ENCODE measurements at places on chromosomes 2 and 18. TPM values are rescaled to one million over a fixed set of nuclear protein-coding genes. Genes with fewer than 3 reads are reported as not detected.

- no peak overlapping the region for H3K27ac ChIP-seq
- H3K27me3 ChIP-seq: no peaks in the 10 kb centered on the region
- peaks cover 9% of the 10 kb centered on the region for H3K4me1 ChIP-seq
- no peaks in the 10 kb centered on the region for H3K36me3 ChIP-seq
Measured at GRCh38 chr2:11254100-11254536, 90.3 kb downstream of the ROCK2 start.

- no peaks in the 10 kb centered on the region for H3K27me3 ChIP-seq
- peaks cover 8% of the 10 kb centered on the region for H3K4me1 ChIP-seq
- no peak overlapping the region for H3K4me3 ChIP-seq
- DNase-seq: no peak
- no peak overlapping the region for H3K27ac ChIP-seq
Measured at GRCh38 chr2:160325418-160325817, 125.3 kb upstream of the ITGB6 start.

GRCh38 chr18:74289137-74289536, 2.6 kb downstream of the CYB5A start:
- no peak overlapping the region for H3K4me3 ChIP-seq
- peak overlapping the region; percentile 93 for H3K27ac ChIP-seq
- peaks cover 68% of the 10 kb centered on the region for H3K4me1 ChIP-seq
- H3K36me3 ChIP-seq: no peaks in the 10 kb centered on the region

GRCh38 chr2:181847702-181848101, 43.8 kb upstream of the ITPRID2 start:
- H3K4me3 ChIP-seq: no peak overlapping the region
- peaks cover 79% of the 10 kb centered on the region for H3K4me1 ChIP-seq
- no peaks in the 10 kb centered on the region for H3K36me3 ChIP-seq
- no peak for DNase-seq

DNA sequence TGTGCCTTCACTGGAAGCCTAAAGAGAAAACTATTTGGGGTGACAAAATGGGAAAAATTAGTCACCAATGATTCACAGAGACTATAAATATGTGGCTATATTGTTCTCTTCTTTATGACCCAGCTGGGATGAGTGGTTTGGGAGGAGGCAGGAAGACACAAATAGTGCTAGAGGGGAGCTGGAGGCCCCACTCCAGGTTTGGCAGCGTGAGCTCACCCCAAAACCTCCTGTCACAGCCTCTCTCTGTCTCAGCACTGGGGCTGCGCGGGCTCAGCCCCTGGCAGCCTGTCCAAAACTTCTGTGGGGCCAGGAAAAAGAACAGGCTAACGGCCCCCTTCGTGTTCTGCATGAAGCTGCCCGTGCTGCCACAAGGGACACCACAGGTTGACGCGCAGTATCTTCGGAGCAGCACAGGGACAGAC, 73.2 kb upstream of the LCLAT1 start:
- H3K27me3 ChIP-seq: no peaks in the 10 kb centered on the region
- H3K4me3 ChIP-seq: no peak overlapping the region
- no peak overlapping the region for H3K27ac ChIP-seq

DNA sequence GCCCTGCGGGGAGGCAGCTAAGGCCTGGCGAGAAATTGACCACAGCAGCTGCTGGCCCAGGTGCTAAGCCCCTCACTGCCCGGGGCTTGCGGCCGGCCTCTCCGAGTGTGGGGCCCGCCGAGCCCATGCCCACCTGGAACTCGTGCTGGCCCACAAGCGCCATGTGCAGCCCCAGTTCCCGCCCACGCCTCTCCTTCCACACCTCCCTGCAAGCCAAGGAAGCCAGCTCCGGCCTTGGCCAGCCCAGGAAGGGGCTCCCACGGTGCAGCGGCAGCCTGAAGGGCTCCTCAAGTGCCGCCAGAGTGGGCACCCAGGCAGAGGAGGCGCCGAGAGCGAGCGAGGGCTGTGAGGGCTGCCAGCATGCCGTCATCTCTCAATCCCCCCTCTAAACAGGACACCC, 304.6 kb upstream of the FAM98A start:
- H3K4me3 ChIP-seq: no peak overlapping the region
- no peaks in the 10 kb centered on the region for H3K36me3 ChIP-seq
- H3K27me3 ChIP-seq: no peaks in the 10 kb centered on the region
- DNase-seq: no peak
- H3K4me1 ChIP-seq: no peaks in the 10 kb centered on the region

DNA sequence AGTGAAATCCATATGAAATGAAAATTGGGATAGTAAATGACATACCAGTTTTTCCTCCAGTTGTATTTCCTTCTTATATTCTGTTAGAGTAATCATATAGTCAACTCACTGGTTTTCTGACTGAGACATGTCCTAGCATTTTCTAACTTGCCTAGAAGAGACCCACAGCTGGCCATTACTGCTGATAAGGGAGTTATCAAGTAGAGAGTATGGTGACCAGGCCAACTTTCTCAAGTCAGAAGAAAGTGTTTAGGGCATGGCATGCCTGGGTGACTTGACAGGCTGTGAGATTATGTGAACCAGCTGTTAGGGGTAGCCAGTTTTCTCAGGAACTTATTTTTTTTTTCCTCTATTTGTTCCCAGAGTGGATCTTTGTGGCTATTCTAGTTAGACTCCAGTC, 81.2 kb downstream of the GPD2 start:
- no peaks in the 10 kb centered on the region for H3K36me3 ChIP-seq
- peak overlapping the region; percentile 3 for H3K27ac ChIP-seq
- H3K27me3 ChIP-seq: no peaks in the 10 kb centered on the region
- peaks cover 14% of the 10 kb centered on the region for H3K4me1 ChIP-seq
- DNase-seq: peak; percentile 73

- no peaks in the 10 kb centered on the region for H3K36me3 ChIP-seq
- no peaks in the 10 kb centered on the region for H3K4me1 ChIP-seq
- H3K4me3 ChIP-seq: no peak overlapping the region
- no peak overlapping the region for H3K27ac ChIP-seq
Measured at GRCh38 chr2:118246726-118247125, 158.5 kb downstream of the INSIG2 start.

- DNase-seq: no peak
- H3K4me3 ChIP-seq: no peak overlapping the region
- H3K36me3 ChIP-seq: no peaks in the 10 kb centered on the region
- no peaks in the 10 kb centered on the region for H3K27me3 ChIP-seq
Measured at GRCh38 chr2:190717306-190717705, 68.4 kb downstream of the NAB1 start.

DNA sequence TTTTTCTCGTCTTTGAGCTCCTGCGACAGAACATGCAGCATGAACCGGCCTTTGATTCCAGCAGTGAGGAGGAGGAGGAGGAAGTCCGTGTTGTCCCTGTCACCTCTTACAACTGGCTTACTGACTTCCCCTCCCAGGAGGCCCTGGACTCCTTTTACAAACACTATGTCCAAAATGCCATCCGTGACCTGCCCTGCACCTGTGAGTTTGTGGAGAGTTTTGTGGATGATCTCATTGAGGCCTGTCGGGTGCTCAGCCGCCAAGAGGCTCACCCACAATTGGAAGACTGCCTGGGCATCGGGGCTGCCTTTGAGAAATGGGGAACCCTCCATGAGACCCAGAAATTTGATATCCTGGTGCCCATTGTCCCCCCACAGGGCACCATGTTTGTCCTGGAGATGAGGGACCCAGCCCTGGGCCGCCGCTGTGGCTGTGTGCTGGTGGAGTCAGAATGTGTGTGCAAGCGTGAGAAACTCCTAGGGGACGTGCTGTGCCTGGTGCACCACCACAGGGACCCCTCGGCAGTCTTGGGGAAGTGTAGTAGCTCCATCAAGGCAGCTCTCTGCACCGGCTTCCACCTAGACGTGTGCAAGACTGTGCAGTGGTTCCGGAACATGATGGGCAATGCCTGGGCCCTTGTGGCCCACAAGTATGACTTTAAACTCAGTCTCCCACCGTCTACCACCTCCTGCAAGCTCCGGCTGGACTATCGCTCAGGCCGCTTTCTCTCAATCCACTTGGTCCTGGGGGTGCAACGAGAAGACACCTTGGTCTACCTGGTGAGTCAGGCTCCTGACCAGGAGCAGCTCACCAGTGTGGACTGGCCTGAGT, 2.1 kb downstream of the ITPRIPL1 start:
- H3K27ac ChIP-seq: no peak overlapping the region
- peaks cover under 1% of the 10 kb centered on the region for H3K27me3 ChIP-seq
- H3K4me3 ChIP-seq: no peak overlapping the region
- H3K4me1 ChIP-seq: peaks cover 9% of the 10 kb centered on the region
- DNase-seq: no peak

DNA sequence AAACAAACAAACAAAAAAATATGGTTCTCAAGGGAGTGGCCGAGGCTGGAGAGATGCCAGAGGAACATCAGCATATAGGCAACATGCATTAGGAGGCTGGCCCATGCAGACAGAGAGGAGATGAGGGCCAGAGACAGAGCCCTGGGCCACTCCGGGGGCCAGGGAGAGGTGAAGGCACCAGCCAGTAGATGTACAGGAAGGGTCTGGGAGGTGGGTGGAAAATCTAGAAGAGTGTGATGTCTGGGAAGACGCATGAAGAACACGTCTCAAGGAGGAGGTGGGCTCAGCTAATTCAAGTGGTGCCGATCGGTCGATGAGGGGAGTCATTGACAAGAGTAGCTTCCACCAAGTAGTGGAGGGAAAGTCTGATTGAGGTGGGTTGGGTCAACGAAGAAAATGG, 79.9 kb downstream of the ZCCHC2 start:
- H3K27me3 ChIP-seq: no peaks in the 10 kb centered on the region
- no peaks in the 10 kb centered on the region for H3K4me1 ChIP-seq
- no peaks in the 10 kb centered on the region for H3K36me3 ChIP-seq
- no peak overlapping the region for H3K4me3 ChIP-seq
- H3K27ac ChIP-seq: no peak overlapping the region

- H3K4me3 ChIP-seq: no peak overlapping the region
- no peaks in the 10 kb centered on the region for H3K36me3 ChIP-seq
- no peaks in the 10 kb centered on the region for H3K27me3 ChIP-seq
- no peak overlapping the region for H3K27ac ChIP-seq
Measured at GRCh38 chr2:130736487-130736886, 7.6 kb downstream of the GPR148 start.

Gene TTC32
- 2.0 TPM for total RNA-seq

Gene AKAIN1
- total RNA-seq: not detected

Gene ID2
- total RNA-seq: 50.3 TPM

Gene ATP6V1C2
- total RNA-seq: 0.66 TPM

Gene SDC1
- total RNA-seq: 53.2 TPM
